ENCODE measurements at places on chromosomes 12 and 14.

DNA sequence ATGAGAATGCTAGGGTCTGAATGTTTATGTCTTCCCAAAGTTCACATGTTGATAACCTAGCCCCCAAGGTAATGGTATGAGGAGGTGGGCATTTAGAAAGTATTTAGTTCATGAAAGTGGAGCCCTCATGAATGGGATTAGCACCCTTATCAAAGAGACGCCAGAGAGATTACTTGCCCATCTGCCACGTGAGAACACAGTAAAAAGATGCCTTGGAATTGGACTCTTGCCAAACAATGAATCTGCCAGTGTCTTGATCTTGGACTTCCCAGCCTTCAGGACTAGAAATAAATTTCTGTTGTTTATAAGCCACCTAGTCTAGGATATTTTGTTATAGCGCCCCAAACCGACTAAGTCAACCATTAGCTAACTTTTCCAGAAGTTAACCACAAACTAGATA is 92.0 kb upstream of the SLC38A4 start:
- DNase-seq: no peak

GRCh38 chr12:95802482-95803270 is 12.1 kb upstream of the NTN4 start:
- DNase-seq: no peak

DNA sequence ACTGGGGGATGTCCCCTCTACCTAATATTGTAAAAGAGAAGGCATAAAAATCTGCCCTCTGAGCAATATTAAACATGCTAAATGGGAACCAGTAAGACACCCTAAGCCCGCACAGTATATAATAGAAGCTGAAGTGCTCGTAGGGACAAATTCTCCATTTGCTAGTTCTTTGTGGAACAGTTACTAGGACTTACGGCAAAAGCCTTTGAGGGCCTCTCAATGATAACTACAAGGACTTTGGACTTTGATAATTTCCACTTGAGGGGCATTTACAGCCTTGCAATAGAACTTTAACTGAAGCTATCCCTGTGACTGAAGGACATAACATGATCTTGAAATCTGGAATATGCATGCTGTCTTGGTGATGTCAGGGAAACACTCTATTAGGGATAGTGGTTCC is 111.5 kb upstream of the IFNG-AS1 start:
- no peak for DNase-seq

DNA sequence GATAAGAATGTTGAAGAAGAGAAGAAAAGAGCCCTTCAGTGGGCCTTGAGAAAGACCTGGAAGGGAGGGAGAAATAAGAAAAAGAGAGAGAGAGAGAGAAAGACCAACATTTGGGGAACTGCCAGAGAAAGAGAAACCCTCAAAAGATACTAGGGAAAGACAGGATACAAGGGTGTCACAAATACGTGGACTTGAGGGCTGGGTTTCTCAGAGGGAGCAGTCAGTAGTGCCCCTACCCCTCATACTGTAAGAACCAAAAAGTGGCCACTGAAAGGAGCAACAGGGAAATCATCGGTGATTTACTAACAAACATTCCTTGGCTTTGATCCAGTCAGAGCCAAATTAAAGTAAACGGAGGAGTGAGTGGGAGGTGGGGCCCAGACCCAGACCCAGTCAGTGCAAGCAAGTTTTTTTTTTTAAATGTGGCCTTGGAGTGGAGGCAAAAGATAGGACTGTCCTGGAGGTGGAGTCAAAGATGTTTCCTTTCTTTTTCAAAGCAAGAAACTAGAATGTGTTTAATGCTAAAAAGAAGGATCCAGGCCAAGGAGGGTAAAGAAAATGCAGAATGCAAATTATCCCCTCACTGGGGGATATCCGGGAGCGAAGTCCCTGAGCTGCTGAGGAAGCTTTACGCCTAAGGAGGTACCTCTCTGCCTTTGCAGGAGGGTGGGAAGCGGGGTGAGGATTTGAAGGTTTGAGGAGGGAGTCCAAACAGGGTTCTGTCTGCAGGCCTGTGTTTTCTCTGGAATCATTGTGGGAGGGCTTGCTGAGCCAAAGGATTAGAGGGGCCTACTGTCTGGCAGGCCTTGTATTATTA is 143.5 kb upstream of the AMIGO2 start:
- no peak for DNase-seq

GRCh38 chr12:50545786-50546185 is 41.0 kb downstream of the DIP2B start:
- no peak for DNase-seq

GRCh38 chr14:54758041-54758440 is 144.6 kb downstream of the GCH1 start:
- DNase-seq: no peak

DNA sequence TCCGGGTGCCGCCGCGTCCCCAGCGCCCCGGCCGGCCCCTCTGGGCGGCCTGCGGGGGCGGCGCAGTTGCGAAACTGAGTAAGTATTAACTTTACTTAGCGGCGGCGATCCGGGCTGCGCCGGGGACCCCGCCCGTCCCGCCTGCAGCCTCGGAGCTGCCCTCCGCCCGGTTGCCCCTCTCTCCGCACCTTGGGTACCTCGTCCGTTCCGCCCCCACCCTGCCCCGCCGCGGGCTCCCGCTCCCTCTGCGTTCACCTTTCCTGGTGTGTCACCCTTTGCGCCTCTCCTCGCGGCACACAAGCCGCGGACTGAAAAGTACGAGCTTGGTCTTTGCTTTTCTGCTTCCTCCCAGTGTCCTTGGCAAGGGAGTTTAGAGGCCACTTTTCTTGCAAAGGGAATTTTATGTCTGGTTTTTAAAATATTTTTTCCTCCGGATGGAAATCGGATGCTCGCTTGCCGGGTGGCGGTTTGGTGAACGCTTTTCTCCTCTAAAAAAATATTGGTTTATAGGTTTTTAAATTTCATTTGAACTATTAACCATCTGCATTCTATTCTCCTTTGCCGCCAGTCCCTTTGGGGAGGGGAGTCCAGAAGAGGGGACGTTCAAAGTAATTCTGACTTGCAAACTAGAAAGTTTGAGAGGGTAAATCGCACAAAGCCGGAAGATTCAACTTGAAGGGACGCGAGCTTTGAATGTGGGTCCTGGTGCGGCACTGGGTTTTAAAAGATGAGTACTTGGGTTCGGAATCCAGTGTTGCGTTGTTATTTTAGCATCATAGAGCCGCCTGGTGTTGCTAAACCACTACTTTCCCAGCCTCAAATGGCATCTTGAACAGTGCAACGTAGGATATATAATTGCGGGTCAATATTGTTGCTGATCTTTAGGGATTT is 834 bp downstream of the RASSF8 start:
- no peak for DNase-seq

DNA sequence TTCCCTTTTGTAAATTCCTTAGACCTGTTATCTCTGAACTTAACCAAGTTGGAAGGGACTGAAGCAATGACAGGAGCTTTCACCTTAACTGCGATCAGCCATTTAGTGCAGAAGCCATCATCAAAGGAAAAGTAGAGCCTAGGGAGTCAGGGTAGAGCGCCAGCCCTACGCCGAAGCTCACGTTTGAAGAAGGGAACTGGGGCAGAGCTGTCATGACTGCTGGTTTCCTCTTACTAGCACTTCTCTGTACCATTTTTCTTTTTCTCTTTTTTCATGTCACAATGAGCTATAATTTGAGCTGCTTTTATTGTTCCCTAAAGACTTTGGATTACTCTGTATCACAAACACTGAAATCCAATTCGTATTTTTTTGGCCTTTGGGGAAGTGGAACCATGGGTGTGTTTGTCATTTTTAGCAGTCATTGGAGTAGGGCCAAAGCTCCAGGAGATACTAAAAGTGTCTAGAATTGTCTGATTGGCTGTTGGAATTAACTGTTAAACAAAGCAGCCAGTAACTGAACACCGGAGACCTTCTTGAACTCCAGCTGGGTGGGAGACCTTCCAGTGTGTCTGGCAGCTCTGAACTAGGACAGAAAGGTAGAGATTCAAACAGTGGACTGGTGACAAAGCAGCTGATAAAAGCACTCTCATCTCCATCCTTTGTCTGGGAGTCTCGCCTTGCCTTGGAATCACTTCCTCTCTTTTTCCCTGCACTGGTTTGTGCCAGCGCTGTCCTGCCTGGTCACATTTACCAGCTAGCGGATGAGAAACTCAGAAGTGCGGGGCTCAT is 9.1 kb downstream of the MTRFR start:
- no peak for DNase-seq

DNA sequence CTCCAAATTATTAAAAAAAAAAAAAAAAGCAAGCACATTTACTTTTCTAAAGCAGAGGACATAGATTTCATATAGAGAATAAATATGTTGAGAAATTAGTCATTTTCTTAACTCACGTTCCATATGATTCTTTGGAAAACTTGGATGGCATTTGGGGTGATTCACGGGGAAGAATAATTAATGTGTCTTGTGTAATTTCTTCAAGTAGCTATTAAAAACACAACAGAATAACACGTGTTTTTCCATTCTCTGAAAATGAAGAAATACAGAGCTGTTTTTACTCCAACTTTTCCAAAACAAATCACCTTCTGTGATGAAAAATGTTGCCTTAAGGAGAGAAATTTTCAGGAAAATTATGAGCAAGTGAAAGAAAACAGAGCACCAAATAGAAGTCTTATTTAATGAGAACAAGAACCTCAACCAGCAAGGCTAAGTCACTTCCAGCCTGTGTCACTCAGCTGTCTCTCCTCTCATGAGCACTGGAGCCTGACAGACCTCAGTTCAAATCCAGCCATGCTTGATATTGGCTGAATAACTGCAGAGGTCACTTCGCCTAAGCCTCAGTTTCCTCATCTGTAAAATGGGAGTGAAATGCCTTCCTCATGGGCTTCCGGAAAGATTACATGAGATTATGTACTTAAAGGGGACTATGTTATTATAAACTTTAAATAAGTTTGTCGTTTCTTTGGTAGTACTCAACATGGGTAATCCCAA is 42.8 kb upstream of the NUAK1 start:
- DNase-seq: no peak

DNA sequence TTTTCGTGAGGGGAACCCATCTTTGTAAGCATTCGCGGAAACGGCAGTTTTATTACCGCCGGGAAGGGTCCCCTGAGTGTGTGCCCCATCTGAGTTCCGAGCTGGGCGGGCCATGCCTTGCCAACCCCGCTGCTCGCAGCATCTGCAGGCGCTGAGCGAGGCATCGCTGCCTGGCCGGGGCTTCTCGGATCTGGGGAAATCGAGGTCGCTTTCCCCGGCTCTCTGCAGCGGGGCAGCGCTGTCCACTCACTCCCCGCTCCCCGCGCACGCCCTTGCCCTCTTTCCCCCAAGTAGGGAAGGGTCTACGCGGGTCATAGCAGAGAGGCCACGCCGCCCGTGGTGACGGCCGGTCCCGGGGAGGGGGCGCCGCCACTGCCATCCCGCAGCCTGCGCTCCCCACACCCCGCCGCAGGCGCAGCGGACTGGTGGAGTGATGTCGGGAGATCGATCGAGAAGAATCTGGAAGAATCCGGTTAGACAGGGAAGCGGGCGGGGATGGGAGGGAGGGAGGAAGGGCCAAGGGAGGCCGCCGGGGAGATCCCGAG is 507 bp upstream of the FKBP4 start:
- DNase-seq: no peak

GRCh38 chr12:132486576-132486975 is 3.4 kb upstream of the FBRSL1 start:
- DNase-seq: no peak

DNA sequence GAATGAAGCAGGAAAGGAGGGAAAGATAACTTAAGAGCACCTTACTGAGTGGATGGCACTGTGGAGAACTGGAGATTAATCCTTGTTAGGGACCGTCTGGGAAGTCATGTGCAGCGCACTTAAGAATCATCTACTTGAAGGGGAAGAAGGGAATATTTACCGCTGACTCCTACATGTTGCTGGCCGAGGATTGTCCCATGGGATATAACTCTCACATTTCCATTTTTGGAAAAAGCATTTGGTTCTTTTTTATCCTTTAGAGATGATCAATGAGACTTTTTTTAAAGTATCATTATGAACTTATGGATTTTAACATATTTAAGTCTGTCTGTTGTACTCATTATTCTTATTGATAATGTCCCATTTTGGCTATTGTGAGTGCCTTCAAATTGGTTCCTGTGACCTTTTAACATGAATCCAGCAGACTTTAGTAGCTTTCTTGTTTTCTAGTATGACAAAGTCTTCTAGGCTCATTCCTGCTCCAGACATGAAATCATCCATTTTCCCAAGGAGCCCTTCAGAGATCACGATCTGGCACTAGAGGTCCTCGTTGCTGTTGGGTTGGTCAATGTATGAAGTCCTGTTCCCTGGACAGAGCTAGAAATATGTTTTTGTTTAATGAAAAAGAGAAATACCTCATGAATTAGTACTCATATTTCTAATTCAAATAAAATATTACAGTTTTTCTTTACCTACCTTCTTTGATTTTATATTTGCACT is 20.2 kb upstream of the FAM234B start:
- DNase-seq: no peak

DNA sequence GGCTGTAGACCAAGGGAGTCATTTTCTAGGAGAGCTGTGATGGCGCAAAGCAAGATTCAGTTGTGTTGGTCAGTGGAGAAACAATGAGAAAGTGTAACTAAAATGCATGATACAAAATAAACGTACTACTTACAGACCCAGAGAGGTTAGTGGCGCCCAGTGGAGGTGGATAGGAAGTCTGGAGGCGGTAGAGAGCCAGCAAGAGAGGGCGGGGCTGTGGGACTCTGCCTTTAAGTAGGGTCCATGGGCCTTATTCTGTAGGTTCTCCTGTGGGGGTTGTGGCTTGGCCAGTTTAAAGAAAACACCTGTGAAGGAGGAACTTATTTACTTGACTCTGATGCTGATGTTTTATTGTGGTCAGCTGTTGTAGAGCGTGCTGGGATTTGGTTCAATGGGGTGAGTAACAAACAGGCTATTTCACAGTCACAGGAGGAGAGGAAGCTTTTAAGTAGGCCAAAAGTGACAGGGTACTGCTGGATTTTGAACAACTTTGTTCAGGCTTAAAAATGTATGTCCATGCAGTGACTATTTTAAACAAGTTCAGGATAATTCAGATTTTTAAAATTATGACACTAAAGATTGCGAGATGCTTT is 1097.7 kb downstream of the TMTC2 start:
- no peak for DNase-seq

DNA sequence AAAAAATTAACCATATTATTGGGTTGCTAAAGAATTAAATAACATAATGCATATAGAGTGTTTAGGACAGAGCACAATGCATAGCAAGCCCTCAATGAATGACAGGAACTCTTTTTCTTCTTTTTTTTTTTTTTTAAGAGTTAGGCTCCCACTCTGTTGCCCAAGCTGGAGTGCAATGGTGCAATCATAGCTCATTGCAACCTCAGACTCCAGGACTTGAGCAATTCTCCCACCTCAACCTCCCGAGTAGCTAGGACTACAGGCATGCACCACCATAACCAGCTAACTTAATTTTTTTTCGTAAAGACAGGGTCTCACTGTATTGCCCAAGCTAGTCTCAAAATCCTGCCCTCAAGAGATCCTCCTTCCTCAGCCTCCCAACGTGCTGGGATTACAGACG is 20.5 kb upstream of the MTERF2 start:
- DNase-seq: no peak

- no peak for DNase-seq
Measured at GRCh38 chr12:13152281-13152680, 44.2 kb upstream of the EMP1 start.
